ENCODE measurements at places on chromosomes 2 and 18. TPM values are rescaled to one million over a fixed set of nuclear protein-coding genes. Genes with fewer than 3 reads are reported as not detected.

The NEU2 gene
- total RNA-seq: not detected

The ANKRD30B gene
- 42.0 TPM for total RNA-seq

The LRRC30 gene
- total RNA-seq: not detected

The SOCS6 gene
- total RNA-seq: 20.9 TPM

The DGKD gene
- total RNA-seq: 65.1 TPM

The CYP27A1 gene
- total RNA-seq: 37.2 TPM

The QPCT gene
- 2.9 TPM for total RNA-seq

The ANO7 gene
- total RNA-seq: 2.5 TPM

Measured in testis (tissue), 5 donors.